ENCODE measurements at places on chromosomes 4 and X.

DNA sequence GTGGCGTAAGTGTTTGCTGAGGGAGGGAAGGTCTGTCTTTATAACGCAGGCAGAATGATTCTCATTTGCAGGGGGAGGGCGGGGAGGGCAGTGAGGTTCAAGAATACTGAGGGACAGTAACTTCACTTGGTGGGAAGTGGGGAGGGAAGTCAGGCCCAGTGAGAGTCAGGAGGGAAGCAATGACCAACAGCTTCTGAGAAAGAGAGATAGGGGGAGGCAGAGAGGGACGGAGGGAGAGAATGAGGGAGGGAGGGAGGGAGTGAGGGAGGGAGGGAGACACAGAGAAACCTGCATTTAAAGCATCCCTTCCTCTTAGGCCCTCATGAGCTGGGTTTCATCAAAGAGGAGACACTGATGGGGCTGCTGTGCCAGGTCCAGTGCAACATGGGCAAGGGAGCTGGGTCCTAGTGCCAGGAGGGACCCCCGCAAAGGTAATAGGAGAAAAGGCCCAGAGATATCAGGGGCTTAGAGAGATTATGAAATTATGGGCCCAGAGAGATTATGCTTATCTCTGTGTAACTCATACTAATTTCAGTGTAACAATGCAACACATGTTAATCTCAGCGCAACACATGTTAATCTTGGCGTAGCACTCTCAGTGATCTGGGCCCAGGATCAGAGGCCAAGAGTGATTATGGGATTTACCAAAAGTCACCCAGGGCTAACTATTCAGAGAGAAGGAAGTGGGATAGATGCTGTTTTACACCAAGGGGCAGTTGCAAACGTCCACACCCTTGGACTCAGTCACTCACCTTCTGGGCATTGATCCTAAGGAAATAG lies 112.1 kb downstream of the DRD5 start:
- no peak for DNase-seq

DNA sequence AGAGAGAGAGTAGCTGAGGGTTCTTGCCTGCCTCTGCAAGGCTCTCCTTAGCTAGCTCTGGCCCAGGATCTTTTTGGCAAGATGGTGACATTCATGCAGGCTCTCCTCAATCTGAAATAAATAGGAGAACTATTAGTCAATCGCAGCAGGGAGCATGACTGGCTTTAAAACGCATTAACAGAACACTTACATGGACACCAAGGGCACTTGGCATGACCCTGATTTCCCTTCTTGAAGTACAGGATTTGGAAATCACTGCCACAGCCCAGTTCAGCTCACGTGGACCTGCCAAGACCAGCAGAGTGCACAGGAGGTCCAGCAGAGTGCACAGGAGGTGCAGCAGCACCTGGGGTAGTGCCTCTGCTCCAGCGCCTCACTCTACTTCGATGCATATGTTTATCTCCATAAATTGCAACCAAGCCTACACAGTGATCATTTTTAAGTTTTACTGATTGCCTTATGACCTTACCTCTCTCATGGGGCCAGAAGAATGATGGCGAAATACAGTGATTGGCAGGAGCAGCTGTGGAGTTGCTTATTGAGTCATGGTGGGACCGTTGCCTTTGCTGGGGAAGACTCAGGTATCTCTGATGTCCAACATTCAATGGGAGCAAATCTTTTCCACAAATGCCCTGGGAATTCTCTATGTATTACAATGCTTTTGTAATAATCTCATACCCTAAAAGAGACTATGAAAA lies 122.4 kb downstream of the SYNPO2 start:
- no peak for DNase-seq

DNA sequence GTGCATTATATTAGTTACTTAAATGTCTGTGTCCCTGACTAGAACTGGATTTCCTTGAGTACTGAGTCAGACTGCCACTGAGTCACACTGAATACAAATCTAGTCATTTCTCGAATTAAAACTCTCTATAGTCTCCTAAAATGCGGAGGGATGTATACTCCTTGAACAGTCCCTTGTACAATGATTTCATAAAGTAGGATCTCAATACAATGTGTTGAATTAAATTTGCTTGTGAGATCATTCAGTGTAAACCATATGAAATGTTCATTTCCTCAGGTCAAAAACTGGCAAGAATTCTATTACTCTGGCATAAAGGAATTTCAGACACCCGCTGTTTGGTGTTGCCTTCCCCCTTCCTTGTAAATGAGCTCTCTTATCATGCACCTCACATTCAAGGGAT lies 17.5 kb upstream of the FAM241A start:
- DNase-seq: no peak

- DNase-seq: no peak
These were observed 208.5 kb upstream of the CASK start for GRCh38 chrX:42131856-42132255.

GRCh38 chr4:28357990-28358389 lies 1497.3 kb downstream of the STIM2 start:
- DNase-seq: no peak

GRCh38 chr4:152534541-152535359 lies 1.1 kb downstream of the FBXW7 start:
- peak; percentile 37 for DNase-seq

DNA sequence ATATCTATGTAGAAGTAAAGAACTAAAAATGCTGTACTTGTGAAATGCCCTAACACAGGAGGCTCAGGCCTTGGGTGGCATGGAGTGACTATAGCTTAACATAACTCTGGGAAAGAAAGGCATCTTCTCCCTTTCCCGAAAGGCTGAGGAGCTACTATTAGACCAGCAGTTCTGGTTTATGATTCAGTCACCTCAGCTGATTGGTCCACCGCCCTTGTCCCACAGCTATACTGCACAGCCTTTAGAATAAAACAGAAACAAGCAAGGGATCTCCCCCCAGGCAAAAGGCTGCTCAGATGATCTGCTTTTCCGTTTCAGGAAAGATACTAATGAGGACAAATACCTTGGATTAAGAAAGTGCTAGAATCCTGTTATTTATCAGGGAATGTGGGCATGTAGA lies 171.3 kb downstream of the SNCA start:
- no peak for DNase-seq

DNA sequence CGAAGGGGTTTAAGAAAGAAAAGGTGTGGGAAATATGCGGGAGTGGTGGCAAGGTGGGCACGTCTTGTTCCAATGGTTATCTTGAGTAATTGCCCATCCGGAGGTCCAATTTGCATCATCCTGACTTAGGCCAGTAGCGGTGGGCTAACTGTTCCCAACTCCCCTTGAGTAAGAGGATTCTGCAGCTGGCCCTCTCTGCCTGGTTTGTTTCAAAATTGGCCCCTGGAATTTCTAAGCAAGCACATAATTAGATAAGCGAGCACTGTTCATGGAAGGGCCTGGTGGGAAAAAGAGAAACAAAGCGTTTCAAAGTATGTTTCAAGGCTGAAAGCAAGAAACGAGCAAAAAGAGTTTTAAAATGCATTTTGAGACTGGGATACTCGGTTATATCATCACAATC lies 198.2 kb downstream of the CEP135 start:
- no peak for DNase-seq

- DNase-seq: no peak
These were observed 134.5 kb upstream of the KLF3 start for GRCh38 chr4:38529189-38530115.

DNA sequence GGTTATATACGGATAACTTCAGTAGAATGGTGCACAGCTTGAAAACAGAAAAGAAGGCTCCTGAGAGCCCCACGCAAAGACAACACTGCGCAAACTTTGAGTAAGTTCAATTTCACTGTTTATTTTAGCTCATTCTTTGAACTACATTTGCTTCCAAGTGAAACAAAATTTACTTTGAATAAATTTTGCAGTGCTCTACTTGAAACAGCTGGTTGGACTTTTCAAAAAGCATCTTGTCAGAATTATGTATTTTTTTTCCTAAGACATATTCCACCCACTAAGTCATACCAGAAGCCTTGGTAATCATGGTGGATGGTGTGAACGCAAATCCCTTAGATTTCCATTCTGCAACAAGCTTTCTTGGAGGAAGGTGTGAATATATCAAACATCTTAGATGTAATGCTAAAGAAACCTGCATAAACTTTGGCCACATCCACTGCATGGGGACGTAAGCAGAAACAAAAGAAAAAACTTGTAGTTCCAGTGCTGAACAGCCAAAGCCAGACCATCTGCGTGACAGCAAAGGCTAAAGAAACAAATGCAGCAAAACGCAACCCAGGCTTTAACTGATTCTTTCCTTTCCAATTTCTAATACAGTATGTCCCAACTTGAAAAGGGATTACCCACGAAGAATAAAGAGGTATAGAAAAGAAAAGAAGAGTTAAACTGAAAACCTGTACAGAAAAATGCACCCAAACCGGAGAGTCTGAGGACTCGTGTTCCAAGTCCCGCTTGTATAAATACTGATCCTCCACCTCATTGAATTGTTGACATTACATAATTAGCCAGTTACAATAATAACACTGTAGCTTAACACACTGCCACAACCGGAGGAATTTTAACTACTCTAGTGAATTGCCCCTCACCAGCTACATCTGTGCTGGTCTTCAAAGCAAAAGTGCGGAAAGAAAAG lies 90.9 kb downstream of the SH3RF1 start:
- DNase-seq: no peak

GRCh38 chr4:137393044-137393443 lies 139.2 kb downstream of the PCDH18 start:
- DNase-seq: no peak

GRCh38 chr4:83677656-83678055 lies 141.7 kb downstream of the GPAT3 start:
- no peak for DNase-seq

GRCh38 chr4:110617646-110618580 lies 5.0 kb downstream of the PITX2 start:
- DNase-seq: no peak

DNA sequence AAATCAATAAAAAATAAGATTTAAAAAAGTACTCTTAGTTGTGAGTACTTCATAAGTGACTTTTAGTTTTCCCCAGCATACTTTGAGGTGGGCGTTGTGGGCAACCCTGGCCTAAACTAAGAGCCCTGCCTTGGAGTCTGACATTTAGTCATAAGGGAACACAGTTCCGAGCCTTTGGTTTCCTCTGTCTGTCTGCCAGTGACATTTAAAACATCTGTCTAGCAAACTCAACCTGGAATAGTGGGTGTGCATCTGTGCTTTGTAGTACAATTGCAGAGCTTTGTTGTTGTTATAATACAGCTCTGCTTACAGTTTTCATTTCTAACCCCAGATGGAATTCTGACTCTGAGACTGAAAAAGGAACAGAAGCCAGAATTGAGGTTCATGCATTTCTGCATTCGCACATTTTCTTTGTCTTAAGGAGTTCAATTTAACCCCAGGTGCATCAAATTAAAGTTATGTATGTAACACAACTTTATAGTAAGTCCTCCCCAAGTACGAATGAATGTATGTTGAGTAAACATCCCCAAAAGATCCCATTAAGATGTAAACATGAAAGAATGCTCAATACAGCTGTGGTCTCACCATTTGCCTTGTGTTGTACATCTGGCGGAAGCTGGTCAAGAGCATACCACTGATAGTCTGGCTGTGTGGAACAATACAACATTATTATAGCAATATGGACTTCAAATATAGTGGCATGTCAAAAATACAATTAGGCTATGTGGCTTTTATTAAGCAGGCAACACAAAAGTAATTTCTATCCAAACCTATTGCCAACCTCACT lies 25.9 kb downstream of the TNIP3 start:
- DNase-seq: peak; percentile 9

- no peak for DNase-seq
These were observed 9.8 kb upstream of the ARX start for GRCh38 chrX:25025615-25026014.

DNA sequence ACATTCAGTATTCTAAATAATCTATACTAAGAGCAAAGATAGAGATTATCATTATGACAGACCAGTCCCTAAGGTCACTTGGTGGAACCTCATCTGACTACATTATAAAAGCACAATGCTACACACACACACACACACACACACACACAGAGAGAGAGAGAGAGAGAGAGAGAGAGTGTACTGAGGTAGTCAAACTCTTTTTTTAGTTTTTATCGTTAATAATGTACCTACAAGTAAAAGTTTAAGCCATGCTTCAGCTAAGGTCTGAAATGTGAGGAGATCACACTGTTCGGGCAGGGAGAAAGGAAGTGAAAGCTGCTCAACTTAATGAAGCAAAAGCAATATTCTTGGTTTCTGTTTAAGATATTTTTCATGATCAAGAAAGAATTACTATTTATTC lies 75.8 kb upstream of the CCDC160 start:
- DNase-seq: no peak

DNA sequence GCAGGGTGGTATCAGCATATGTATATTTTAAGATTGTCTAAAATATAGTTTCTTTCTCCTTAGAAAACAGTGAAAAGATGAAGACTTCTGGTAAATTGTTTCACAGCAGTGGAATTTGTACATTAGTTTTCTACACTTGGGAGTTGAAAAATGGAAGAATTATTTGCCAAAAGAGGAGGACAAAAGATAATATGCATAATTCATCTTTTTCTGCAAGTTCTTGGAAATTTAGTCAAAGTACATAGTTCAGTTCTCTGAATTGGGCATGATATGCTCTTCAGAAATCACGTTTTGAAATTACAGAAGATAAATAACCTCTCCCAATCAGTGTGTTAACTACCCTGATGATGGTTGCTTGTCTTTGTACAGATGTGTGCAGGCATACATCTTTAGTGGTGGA lies 47.0 kb downstream of the RBPJ start:
- no peak for DNase-seq

DNA sequence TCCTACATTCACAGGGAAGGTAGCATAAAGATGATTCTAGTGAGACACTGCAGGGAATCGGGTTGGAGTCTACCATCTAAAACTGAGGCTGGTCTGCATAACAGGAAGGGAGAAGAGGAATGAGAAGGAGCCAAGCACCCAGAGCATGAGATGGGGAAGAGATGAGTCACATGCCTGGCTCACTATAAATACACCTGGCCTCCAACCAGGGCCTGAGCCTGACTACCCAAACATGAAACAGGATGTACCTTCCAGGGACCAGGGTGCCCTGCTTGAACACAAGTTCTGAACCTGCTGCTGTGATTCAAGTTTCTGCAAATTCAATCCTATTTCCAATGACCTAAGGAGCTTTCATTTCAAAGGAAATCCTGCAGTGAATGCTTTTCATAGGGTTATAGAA lies 24.9 kb downstream of the CD99L2 start:
- no peak for DNase-seq

DNA sequence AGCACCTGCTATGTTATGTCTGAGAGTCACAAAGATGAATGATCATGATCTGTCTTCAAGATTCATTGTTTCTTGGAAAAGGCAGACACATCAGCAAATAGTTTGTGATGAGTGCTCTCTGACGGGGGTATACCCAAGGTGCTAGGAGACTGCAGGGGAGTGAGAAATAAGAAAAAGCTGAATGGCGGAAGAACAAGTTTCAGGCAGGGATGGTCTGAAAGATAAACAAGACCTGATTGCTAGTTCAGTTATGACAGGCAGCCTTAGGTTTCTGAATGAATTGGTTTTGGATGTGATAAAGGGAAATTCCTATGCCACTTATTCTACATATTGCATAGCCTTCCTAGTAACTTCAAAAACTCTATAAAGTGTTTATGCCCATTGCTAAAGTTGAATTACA lies 327.0 kb upstream of the DKK2 start:
- DNase-seq: no peak

DNA sequence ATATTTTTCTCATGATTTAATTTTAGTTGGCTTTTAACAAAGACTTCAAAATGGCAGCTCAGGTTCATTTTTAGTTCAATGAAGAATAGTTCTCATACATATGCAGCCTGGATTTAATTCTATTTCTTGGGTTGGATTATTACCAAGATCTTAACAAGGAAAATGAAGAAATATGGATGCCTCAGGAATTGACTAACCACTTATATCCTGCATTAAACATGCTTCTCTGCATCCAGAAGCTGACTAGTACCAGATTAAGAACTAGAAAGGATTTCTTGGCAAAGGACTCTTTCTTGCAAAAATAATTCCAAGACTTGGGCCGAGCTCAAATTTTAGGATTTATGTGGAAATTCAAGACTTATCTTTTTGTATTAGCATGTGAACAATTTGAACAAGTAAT lies 5.6 kb upstream of the KLHL2 start:
- DNase-seq: no peak
